ENCODE measurements at places on chromosomes 11 and 22.

- no peak for DNase-seq
Observed at GRCh38 chr22:19361501-19362103, 69.9 kb downstream of the HIRA start.

- DNase-seq, result no peak
Observed at GRCh38 chr11:108817976-108818375, 153.1 kb downstream of the DDX10 start.

GRCh38 chr22:48097723-48098122, 1335.3 kb downstream of the TBC1D22A start:
- no peak for DNase-seq

DNA sequence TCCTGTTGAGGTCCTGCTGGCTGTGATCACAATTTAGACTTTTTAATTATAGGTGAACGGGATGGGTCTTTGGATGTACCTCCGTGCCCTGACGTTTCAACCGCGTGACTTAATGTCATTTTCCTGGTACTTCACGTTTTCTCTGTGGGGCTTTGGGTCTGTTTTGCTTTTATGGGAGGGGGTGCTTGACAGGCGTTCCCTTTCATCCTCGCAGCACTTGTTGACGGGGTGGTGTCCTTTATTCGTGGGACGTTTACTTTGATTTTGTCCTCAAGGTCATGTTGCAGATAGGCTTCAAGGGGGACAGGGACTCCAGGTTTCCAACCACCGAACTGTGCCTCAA, 994 bp downstream of the PPP6R3 start:
- no peak for DNase-seq

DNA sequence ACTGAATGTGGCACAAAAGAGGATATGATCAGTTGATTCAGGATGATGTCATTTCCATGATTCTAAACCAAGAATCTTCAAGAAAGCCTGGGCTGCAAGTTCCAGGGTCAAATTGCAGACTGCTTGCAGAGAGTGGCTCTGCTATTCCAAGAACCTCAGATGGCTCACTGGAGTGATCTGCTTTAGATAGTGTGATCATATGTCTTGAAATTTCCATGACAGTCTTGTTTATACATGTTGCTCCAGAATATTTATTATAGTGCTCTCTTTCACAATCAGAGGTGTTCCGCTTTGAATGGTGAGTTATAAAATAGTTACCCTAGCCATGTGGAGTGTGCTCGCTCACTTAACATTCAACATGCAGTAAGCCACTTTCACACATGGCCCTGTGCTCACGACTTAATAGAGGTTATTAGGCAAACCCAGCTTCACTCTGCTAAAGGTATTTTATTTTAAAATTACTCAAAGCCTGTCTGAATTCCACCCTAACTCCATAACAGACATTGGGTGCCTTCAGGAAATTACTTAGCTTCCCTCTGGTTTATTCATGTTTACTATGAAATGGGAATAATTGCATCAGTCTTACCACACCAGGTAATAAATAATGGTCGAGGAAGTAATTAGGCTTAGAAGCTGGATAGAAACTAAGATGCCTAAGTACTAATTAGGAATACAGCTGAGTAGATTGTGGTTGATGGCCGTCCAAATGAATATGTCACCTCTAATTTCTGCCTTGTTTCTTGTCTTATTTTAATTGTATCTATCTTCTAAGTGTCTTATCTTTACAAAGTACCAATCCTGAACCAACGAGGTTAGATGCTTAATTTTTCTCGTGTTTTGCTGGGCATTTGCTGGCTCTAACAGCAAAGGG, 187.9 kb downstream of the ETS1 start:
- no peak for DNase-seq

GRCh38 chr11:84865791-84866535, 761.2 kb downstream of the DLG2 start:
- DNase-seq, result no peak

- no peak for DNase-seq
Observed at GRCh38 chr11:116193321-116194131, 579.3 kb downstream of the BUD13 start.

- no peak for DNase-seq
Observed at GRCh38 chr22:33620085-33620484, 300.2 kb downstream of the LARGE1 start.

- DNase-seq, result no peak
Observed at GRCh38 chr22:29701155-29701999, 18.4 kb upstream of the CABP7 start.

DNA sequence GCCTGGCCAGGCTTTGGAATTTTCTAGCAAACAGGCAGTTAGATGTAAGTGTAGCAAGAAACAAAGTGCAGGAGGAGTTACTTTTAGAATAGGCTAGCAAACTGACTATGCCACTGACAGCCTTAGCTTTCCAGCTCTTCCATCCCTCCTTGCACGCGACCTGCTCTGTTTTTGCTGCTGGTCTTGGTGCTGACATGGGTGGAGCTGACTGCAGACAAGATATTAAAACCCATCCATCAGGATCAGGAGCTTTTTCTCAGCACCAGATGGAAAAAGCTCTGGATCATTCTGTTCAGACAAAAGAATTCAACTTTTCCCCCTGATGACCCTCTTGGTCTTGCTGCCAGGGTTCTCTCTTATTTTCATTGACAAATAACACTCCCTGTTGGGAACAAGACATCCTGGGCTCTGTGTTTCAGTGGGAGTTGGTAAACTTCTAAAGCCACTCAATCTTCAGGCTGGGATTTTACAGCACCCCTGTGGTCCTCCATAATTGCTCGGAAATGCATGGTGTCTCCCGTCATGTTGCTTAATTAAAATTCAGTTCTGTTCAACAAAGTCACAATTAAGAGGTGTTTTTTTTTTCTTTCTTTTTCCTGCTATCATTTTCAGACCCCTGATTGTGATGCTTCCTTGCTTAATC, 240.0 kb upstream of the LARGE1 start:
- no peak for DNase-seq

GRCh38 chr11:84819128-84819527, 808.0 kb downstream of the DLG2 start:
- no peak for DNase-seq

DNA sequence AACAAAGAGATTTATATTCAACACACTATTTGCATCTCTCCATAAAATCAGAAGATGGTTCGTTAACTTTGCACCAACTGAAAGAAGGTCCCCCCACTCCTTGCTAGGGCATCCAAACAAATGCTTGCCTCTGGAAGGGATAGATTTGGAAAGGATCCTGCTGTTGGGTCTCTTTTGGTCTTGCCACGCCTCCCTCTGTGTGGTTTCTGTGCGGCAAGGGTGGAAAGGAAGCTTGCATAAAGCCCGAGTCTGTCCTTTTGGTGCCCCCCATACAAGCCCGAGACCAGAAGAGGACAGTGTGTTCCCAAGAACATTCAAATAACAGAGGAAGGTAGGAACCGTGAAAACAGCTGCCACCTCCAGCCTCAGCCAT, 15.1 kb downstream of the SCGB1A1 start:
- no peak for DNase-seq

DNA sequence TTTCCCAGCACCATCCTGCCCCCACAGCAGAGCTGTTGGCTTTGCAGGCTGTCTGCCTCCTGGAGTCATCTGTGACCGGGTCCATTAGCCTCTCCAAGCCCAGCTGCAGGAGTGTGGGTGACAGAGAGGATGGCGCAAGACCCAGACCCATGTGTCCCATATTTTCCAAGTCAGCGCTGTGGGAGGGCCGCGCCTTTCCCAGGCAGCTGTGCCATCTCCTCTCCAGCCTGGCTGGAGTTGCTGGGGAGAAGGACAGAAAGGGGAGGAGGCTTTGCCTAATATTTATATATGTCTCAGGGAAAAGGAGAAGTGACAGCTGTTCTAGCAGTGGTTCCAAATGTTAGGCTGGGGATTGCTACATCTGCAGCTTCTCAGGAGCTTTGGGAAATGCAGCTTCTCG, 15.7 kb downstream of the DTX4 start:
- no peak for DNase-seq

- no peak for DNase-seq
Observed at GRCh38 chr11:95016139-95016538, 8.9 kb upstream of the KDM4E start.

DNA sequence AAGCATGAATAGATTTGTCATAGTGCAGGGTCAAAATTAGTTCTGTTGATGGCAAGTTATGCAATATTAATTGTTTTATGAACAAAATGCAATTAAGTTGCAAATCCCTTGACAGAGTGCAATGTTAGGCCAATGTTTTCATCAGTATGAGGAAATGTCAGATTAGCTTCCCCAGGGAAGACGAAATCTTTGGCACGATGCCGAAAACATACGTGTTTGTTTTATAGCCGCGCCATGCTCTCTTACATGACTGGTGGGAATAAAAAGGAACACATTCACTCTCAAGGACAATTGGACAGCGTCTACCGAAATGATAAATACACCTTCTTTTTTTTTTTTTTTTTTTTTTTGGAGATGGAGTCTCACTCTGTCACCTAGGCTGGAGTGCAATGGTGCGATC, 27.0 kb downstream of the MFNG start:
- no peak for DNase-seq

DNA sequence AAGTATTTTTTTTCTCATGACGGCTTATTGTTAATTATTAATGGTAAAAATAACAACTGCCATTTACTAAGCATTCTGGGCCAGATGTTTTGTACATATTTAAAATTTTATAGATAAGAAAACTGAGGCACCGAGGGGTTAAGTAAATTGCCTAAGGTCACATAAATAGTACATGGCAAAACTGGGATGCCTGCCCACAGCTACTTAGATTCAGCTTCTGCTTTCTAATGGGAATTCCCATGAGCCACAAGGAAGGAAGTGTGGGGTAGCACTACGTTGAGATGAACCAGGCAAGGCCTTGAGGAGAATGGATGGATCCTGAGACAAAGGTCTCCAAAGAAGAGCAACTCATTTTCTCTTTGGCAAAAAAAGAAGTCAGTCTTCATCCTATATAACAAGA, 11.9 kb upstream of the PHF21A start:
- no peak for DNase-seq

- DNase-seq, result no peak
Observed at GRCh38 chr11:108198833-108199232, 23.6 kb downstream of the NPAT start.

GRCh38 chr22:26646158-26646557, 11.2 kb upstream of the MIAT start:
- DNase-seq, result no peak

GRCh38 chr11:78469896-78470295, 52.3 kb upstream of the GAB2 start:
- no peak for DNase-seq

GRCh38 chr11:135001581-135001980, 589.5 kb upstream of the B3GAT1 start:
- no peak for DNase-seq

DNA sequence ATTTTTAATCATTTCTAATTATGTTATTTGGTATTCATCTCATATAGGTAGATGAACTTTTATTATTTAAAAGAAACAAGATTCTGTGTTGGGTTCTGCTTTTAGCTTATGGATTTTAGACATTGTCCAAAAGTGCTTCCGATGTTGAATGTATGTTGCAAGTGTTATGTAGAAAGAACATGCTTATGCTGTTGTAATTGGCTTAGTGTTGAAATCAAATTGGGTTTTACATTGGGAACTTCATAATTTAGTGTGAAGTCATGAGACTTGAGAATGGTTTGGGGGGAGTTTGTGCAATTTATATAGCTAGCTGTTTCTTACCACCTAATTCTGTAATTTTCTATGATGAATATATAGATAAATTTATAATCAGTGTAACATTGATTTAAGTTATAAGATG, 3.6 kb downstream of the MTMR3 start:
- DNase-seq, result no peak

Data from activated CD4-positive, alpha-beta T cell treated with anti-CD3 and anti-CD28 coated beads for 1 hour (primary cell).